ENCODE measurements at places on chromosomes 16 and 17.

DNA sequence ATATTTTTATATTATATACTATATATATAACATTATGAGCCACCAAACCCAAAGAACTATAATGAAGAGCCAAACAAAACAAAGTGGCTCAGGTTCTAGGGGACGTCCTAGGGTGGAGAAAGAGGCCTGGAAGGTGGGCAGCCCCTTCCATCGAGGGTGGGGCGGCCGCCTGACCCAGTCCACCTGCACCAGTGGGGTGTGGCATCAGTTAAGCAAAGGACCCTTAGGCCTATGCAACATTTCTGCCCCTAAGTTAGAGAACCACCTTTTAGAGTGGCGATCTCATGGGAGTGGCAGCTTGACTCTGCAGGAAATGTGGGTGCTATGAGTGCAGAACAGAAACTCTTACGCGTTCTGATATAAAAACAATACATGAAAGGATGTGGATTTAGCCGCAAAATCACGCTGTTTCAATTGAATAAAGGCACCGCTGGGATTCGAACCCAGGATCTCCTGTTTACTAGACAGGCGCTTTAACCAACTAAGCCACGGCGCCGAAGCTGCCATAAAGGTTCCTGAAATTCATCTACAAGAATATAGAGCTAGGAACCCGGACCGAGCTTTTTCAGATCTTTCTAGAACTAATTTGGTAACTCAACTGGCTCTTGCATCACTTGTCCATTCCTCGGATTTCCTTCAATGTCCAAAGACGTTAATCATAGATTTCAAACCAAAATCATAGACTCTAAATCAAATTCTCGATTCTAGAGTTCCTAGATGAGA, 15.6 kb upstream of the AURKB start:
- DNase-seq = peak; percentile 75

DNA sequence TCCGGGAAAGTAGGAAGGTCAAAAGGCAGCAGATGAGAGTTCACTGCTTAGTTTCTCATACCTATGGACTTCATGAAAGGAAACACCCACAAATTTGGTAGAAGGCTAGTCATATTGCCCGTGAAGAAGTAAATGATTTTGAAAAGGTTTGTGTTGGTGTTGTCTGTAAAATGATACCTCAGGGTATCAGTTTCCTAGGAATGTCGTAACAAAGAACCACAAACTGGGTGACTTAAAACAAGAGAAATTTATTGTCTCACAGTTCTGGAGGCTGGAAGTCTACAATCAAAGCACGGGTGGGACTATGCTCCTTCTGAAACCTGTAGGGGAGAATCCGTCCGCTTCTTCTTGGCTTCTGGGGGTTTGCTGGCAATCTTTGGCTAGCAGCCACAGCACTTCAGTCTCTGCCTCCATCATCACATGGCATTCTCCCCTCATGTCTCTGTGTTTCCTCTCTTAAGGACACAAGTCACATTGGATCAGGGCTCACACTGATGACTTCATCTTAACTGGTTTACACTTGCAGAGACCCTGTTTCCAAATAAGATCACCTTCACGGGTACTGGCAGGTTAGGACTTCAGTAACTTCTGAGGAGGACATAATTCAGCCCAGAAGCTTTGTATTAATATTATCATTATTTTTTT, 2.0 kb upstream of the NAE1 start:
- no peak for DNase-seq

DNA sequence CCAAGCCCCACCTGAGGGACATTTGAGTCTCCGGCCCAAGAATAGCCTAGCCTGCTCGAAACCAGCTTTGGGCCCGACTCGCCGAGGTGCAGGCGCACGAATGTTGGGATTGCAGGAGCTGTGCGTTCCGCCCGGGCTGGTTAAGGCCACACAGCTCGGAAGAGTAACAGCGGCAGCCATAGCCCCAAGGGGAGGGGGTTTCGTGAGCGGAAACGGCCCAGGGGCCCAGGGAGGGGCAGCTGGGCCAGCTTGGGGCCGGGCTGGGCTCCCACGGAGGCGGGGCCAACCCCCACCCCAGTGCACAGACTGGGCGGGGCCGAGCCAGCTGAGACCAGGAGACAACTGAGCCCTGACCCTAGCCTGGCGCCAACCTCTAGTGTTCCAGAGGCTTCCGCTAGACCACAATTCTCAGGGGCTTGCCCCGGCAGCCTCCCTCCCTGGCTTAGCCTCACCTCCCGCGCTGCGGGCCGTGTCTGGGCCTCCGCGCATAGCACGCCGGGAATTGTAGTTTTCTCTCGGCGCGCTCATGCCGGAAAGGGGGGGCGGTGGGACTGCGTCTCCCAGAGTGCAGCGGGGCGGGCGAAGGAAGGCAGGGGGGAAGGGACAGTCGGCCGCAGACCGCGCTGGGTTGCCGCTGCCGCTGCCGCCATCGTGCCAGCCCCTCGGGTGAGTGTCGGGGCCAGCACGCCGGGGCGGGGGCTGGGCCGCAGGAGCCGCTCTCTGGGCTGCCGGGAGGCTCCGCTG, at the start of gene NUTF2:
NUTF2 (plus strand) TSS at position 614 of the 744 bp plus-strand sequence. CDS start 18,198 bp downstream, outside the sequence.
- peak; percentile 95 for DNase-seq

DNA sequence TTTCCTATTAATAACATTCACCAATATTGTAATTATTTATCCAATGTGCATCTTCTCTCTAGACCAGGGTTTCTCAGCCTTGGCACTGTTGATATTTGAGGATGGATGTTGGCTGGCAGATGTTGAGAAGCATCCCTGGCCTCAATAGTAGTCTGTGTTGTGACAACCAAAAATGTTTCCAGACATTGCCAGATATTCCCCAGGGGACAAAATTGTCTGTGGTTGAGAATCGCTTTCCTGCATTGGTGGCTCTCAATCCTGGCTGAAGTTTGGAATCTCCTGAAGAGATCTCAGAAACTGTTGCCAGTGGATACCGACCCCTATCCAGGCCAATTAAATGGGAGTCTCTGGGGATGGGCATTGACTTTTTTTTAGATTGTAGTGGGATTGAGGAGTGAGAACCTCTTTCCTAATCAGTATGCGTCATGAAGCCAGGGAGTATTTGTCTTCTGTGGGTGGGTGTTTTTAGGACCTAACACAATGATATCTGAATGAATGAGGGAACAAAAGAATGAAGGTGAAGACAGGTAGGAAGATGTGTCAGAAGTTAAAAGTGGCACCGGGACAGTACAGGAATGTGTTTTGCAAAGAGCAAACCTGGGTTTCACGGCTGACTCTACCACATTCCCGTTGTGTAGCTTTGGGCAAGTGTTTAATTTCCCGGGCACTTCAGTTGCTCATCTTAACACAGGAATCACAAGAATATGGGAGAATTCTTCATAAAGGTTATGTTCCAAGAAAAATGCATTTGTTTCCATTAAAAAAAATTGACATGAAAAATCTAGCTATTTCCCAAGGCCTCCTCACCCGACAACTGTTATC, 24.3 kb downstream of the HSD17B2 start:
- DNase-seq = no peak

DNA sequence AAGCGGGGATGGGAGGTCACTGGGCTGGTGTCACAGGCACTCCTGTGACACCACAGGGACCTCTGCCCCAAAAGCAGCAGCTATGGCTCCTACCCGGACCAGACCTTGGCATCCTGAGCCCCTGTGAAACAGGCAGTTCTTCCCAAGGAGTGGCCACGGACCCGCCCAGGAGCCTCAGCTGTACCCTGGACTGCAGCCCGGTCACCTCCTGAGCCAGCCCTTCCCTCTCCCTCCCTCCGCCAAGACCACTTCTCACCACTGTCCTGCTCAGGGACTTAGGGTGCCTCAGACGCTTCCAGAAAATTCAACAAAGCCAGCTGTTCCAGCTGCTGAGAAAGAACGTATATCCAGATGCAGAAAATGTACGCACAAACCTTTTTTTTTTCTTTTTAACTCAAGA, 13.9 kb upstream of the NCBP3 start:
- no peak for DNase-seq

GRCh38 chr16:55809851-55810250, 23.0 kb downstream of the CES1 start:
- DNase-seq = no peak

GRCh38 chr17:11292491-11292890, 51.5 kb downstream of the SHISA6 start:
- DNase-seq = no peak

DNA sequence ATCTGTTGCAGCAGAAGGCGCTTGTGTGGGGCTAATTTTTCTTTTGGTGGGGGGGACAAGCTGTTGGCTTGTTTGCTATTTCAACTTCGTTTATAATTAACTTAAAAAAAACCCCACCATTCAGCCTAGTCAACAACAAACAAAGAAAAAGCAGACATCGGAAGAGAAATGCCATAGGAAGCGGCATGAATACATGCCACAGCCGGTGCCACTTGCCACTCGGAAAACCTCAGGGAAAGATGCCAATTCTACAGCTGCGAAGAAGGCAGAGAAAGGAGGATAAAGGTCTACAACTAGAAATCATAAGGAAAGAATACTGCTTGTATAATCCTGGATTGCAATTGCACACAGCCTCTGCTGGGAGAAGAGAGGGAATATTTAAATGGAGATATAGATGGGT, 254.4 kb upstream of the PMFBP1 start:
- DNase-seq = no peak

- DNase-seq = peak; percentile 50
These were observed 5.0 kb downstream of the SLC5A2 start for GRCh38 chr16:31487720-31488467.

- DNase-seq = no peak
These were observed 4.3 kb upstream of the RANGRF start for GRCh38 chr17:8284126-8284525.

DNA sequence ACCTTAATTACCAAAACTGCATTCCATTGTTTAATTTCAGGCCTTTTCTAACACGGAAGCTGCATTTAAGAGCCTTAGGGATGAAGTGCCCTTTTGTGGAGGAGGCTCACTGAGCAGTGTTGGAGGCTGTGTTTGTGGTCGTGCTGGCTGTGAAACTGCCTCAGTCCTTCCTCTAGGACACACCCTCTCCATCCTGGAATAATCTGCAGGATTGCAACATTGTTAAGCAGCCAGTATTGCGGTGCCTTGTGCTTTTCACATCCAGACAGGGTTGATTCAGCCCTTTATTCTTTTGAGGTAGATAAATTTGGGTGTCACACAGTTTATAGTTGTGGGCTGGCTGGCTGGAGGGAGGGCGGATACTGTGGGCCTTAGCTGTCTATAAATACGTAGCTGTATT, 141.6 kb downstream of the CDRT15L2 start:
- DNase-seq = no peak

DNA sequence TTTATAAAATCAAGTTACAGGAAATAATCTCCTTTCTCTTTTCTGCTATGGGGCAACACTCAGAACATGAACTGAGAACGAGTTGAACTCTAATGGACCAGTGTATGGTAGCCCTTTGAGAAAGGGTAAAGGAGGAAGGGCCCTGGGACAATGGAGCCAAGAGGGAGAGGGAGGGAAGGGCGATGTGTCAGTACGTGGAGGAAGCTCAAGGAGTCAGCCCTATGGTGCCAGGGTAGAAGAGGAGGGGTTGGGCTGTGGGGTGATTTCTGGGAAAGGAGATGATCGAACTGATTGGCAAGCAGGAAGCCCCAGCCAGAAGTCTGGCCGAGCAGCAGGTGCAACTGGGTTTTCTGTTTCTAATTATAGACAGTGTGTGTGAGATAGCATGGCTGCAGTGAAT, 4.3 kb upstream of the WIPI1 start:
- peak; percentile 27 for DNase-seq

- DNase-seq = no peak
These were observed 56.3 kb downstream of the LMF1 start for GRCh38 chr16:914440-914839.

GRCh38 chr17:56310782-56311181, 157.5 kb downstream of the ANKFN1 start:
- no peak for DNase-seq

DNA sequence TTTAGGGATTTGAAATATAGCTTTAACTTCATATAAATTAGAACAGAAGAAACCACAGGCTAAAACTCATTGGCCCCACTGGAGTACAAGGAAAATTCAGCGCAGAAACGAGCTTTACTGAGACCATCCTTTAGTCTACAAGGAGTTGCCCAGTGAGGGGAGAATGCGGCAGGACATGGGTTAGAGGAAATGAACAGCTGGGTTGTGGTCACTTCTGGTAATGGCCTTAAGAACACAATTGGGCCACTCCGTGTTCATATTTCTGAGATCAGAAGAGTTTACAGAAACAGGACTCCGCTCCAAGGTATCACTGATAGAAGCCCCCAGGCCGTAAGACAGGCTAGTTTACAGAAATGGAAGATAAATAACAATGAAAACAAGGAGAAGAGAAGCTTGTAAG, 188.3 kb downstream of the ZFHX3 start:
- no peak for DNase-seq

DNA sequence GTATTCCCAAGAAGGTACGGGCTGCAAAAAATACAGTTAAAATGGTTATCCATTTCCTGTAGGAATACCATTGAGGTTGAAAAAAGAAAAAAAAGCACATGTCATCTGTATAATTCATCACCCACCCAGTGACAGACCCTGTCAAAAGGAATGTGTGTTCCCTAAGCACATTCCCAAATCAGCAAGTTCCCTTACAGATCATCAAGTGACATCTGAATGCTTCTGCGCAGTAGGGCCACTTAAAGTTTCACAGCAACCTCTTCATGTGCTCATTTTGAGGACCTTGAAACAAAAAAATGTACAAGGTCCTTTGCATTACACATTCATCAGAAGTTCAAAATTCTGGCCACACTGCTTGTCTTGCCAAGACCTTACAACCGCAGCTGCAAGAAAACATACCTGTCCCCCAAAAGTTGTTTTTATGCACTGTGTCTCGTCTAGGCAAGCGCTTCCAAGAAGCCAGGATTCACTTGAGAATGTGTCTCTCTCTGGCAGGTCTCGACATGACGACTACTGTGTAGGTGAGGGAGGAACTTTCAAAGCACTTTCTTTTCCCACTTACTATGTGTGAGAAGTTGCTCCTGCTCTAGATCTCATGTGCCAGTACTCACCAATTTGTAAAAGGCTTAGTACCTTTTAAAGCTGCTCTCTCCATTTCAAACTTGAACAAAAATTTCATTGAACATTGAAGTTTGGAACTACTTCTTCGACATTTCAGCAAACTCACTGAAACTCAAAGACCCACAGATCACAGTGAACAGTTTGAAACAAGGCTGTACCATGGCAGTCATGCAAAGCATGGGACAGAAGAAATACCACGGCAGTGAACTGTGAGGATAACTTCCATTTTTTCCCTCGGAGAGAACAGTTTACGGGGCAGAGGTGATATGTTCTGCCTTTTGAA, 4.3 kb upstream of the POLG2 start:
- DNase-seq = no peak

DNA sequence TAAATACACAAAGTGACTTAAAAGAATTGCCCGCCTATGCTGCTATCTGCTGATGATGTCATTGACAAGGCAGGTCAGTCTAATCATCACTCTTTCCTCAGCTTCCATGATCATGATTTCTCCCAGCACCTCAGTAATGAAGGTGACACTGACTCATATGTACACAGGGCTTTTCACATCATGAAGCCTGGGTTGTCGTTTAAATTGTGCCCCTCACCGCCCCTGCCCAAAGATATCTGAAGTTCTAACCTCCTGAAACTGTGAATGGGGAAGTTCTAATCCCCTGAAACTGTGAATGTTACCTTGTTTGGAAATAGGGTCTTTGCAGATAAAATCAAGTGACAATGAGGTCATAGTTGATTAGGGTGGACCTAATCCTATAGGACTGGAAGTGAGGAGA, 17.4 kb upstream of the GPRC5C start:
- DNase-seq = no peak
